Stimulated activated CD8-positive, alpha-beta memory T cell treated with anti-CD3 and anti-CD28 coated beads, Interleukin-7, amount 100 ng/mL, for 4 hours (primary cell): ENCODE measurements at places on chromosomes 12 and 14.

GRCh38 chr14:56858422-56858821 is 48.1 kb upstream of the OTX2 start:
- DNase-seq, result no peak

DNA sequence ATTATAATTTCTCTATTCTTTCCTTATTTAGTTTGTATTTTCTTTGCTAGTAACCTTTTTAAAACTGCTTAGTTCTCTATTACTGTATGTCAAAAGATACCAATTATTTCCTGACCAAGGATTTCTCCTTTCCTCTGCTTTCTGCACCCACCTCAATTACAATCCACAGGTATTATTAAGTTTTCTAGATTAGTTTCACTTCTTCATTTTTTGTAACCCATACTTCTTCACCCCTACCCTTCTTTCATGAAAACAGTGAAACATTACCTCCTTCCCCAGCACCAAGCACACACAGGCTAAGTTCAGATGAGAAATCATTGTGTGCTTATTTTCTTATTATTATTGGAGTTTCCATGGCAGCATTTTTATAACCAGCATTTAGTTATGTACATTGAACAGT is 318.5 kb upstream of the MDGA2 start:
- DNase-seq, result no peak

DNA sequence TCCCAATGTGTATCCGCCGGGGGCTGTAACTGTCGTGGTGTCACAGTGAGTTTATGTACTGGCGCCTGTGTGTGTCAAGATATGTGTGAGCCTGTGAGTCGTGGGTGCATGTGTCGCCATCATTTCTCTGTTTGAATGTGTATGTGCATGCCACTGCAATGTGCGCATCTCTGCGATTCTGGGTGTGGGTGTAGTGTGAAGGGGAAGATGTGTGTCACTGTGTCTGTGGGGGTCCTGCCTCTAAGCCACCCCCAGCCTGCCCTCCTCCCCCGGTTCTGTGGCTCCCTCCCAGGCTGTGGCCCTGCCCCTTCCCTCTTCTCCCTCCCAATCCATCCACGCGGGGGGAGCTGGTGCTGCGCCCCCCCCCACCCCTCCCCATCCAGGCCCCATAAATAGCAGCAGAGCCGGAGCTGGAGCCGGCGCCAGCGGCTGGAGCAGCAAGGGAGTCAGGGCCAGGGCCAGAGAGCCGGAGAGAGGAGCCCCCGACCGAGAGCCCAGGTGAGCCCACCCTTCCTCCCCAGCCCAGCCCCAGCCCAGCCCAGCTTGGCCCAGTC is at the start of gene CPNE6:
CPNE6 (plus strand) TSS at position 419 of the 554 bp plus-strand sequence. CDS start 1,375 bp downstream, outside the sequence.
- no peak for DNase-seq

DNA sequence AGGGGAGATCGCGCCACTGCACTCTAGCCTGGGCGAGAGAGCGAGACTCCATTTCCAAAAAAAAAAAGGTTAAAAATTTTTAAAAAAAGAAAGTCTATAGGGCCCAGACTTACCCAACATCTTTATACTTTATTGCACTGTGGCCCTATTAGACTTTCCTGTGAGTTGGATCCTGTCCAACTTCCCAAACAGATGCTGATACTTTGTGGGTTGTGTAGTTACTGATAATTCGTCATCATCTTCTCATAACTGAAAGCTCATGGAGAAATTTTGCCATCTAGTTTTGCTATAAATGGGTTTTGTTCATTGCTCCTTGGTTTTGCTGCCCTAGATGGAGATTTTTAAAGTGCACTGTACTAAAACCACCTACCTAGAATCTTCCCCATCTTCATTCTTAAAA is 31.1 kb downstream of the APOBEC1 start:
- no peak for DNase-seq

- DNase-seq, result no peak
These were observed 35.9 kb upstream of the TMTC2 start for GRCh38 chr12:82650627-82651337.

DNA sequence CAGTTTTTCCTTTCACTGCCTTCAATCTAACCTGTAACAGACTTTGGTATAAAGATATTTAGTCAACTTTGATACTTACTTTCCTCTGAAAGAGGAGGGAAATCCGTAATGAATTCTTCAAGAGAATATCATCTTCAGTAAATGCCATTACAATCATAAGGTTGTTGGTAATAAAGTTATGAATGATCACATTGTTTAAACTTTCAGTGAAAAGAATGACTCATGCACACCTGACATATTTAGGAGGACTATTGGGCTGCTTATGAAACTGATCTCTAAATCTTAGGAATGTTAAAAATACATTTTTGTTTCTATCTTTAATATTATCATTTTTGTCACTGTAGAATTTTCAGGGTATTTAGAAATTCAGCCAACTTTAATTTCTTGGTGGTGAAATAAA is 474.7 kb downstream of the SLC16A7 start:
- no peak for DNase-seq

- no peak for DNase-seq
These were observed 70.1 kb upstream of the CRY1 start for GRCh38 chr12:107163413-107163812.

DNA sequence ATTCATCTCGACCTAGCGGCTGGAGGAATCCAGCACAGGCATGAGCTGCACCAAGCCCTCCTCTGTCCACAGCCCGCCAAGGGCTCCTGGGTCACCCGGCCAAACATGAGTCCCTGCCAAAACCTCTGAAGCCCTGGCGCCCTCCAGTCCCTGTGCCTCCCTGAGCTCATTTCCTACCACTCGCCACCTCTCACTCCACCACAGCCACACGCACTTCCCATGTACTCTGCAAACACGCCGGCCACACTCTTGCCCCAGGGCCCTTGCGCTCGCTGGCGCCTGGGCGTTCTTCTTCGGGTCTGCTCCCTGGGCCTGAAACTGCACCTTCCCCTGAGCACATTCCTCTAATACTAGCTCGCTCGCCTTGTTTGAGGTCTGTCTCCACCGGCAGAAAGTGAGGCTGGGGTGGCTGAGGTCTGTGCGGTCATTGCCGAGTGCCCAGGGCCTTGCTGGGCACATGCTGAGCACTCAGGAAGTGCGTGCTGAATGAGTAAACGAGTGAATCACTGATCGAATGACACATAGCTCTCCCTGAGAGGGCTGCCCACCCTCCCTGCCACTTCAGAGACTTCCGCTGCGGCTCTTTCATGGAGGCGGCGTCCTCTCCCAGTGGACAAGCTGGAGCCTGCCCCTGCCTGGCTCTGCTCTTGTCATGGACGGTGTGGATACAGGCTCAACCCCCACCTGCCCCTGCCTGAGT is 33.7 kb upstream of the DLK1 start:
- no peak for DNase-seq

DNA sequence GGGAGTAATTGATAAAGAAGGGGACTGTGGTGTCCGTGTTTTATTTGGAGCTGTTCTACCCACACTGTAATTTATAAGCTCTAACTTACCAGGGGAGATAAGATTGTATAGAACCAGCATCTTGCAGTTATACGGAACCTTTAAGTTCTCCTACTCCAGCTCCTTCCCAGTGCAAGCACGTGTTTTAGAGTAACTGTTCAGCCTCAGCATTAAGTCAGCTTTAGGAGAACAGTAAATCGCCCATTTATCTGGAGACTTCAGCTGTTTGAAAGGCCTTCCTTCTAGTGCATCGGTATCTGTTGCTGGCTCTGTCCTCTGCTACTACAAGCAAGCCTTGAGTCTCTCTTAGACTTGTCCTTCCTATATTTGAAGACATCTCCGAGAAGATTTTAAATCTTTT is 95.6 kb downstream of the ETV6 start:
- no peak for DNase-seq

DNA sequence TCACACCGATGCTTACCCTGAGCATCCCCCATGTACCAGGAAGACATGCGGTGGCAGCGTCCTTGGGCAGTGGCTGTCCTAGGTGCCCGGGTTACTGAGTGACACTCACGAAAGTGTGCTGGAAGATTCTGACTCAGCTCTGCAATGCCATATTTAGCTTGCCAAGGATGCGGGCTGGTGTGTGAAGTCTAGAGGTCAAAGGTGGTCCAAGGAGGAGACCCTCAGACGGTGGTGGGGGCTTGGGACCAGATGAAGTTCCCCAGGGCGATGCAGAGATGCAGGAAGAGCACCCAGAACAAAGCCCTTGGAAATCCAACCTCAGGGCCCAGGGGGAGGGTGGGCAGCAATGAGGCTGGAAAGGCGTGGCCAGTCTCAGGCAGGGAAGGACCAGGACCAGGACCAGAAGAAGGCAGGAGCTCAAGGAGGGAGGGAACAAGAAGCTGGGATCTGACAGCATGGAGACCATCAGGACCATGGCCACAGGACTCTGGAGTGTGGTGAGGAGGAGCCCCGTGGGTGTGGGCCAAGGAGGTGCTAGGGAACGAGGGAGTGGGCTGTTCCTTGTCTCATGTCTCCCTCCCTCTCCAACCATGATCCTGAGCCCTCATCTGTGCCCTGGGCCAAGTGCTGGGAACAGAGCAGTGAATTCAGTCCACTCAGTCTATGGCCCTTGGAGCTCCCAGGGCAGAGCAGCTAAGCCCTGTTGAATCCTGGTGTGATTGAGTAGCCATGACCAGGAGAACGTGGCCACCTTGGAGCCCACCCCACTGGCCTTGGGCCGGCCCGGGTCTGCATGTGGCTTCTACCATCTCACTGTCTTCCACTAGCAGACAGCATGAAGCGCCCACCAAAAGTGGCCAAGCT is 310.1 kb upstream of the DIO3 start:
- DNase-seq, result no peak

- DNase-seq, result no peak
These were observed 443.2 kb downstream of the C12orf50 start for GRCh38 chr12:87585882-87586557.

- no peak for DNase-seq
These were observed 10.9 kb downstream of the NAA25 start for GRCh38 chr12:112097641-112098040.

DNA sequence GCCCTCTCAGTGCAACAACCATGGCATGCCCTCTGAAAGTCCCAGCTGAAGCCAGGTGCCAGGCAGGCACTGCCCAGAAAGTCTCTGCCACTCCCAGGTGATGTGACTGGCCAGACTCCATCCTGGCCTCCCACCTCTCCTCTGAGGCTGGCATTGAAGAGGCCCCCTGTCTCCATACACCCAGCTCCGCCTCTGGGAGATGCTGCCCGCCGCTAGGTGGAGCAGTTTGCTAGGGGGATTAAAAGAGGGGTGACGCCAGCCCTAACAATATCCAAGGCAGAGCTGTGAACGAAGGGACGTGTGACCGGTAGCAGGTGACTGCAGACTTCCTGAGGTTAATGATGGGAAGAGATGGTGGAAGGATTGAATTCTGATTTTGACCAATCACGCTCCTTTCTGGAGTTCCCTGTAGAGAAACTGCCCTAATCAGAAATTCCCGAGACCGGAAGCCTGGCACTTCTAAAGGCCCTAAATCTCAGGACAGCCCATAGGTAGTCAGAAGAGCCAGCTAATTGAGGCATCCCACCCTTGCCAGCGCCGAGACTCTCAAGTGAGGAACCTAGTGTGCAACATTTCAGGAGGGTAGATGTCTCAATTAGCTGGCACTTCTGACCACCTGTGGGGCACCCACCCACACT is 8.3 kb upstream of the PLEK2 start:
- no peak for DNase-seq

DNA sequence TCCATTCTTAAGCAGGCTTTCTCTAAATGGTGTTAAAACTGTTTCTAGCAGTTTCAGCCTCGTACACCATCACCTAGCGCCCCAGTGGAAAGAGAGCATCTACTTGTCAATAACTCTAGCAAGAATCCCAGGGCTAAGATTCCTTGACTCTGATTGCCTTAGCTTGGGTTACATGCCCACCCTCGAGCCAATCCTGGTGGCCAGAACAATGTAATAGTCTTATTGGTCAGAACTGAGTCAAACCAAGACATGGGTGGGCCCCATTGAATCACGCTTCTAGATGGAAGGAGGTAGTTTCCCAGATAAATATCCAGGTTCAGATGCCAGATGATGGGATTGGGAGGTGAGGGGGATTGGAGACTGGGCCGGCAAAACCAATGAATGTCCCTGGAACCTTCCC is 55.9 kb upstream of the MED13L start:
- no peak for DNase-seq

GRCh38 chr14:32421781-32422180 is 92.7 kb downstream of the AKAP6 start:
- no peak for DNase-seq

GRCh38 chr14:89231426-89232113 is 185.5 kb downstream of the FOXN3 start:
- DNase-seq, result no peak

DNA sequence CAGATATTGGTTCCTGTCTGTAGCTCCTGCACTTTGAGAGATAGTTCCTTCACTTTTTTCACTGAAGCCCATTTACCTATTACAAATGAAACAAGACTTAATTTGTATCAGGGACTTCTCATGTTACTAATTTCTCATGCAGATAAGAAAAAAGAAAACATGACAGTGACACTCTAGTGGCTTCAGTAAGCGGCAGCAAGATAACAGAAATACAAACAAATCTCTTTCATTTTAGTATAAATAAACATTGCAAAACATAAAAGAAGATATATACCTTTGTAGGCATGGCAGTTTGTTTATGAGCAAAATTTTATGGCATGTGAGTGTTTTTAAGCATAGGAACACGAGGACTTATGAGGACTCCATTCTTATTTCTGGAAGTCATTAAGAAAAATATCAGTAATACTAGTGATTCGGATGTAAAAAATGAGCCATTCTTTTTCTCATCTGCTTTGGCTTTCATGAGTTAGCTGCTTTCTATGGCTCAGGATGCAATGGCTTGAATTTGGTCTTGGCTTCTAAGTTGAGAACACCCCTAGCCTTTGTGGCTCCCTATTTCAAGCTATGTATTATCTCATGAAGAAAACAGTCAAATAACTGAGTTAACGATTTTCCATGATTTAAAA is 310.1 kb upstream of the RGS6 start:
- no peak for DNase-seq

DNA sequence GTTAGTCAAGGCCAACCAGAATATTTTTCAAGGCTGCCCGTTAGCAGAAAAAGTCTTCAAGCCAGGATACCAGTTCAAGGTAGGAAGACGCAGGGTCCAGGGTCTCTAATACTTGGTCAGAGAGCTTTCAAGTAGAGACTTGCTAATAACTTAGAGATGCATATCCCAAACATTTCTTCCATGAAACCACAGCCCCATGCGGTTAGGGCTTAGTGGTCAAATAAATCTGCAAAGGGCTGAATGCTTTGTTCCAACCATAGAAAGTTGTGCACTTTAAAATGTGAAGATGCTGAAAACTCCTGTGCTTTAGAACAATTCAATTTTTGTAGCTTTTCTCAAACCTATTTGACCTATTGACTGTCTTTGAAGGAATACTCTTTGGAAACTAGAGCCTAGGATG is 208.9 kb downstream of the PIK3C2G start:
- DNase-seq, result no peak

- no peak for DNase-seq
These were observed 13.4 kb downstream of the NCAPD2 start for GRCh38 chr12:6507102-6507998.
